Stomach (tissue), 19 donors: ENCODE measurements at places on chromosomes 4 and X. TPM values are rescaled to one million over a fixed set of nuclear protein-coding genes. Genes with fewer than 3 reads are reported as not detected.

EMCN gene
- total RNA-seq = 0.29 TPM

PLA2G12A gene
- 9.4 TPM for total RNA-seq

IQCM gene
- total RNA-seq = not detected

TCEAL2 gene
- total RNA-seq = not detected

NPFFR2 gene
- not detected for total RNA-seq

COL25A1 gene
- total RNA-seq = 4.1 TPM

PSAPL1 gene
- 14.8 TPM for total RNA-seq

- no peaks in the 10 kb centered on the region for H3K27me3 ChIP-seq
- H3K36me3 ChIP-seq = no peaks in the 10 kb centered on the region
- H3K4me1 ChIP-seq = no peaks in the 10 kb centered on the region
- H3K4me3 ChIP-seq = no peak overlapping the region
- DNase-seq = no peak
- no peak overlapping the region for H3K27ac ChIP-seq
Measured at GRCh38 chr4:98506462-98507132, 151.8 kb downstream of the TSPAN5 start.

GRCh38 chr4:126361287-126361686 is 1046.5 kb downstream of the FAT4 start:
- no peak for DNase-seq
- H3K4me1 ChIP-seq = no peaks in the 10 kb centered on the region
- no peaks in the 10 kb centered on the region for H3K27me3 ChIP-seq

DNA sequence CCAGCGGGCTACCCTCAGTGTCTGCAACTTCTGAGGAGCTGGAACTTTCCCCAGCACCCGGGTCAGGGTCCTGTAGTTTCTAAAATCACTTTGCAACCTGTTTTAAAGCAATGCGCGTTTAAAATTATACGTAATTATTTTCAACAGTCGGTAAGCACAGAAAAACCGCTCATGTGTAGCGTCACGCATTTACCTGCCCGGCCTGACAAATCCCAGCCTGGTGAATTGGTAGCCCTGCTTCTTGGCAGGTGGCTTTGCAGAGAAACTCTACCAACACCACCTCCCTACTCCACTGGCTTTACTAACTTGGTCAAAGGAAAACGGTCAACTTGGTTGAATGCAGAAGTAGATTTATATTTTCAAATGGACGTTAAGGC is 640 bp downstream of the BANK1 start:
- H3K27ac ChIP-seq = peak overlapping the region; percentile 69
- no peak for DNase-seq
- peaks cover 13% of the 10 kb centered on the region for H3K4me1 ChIP-seq
- no peaks in the 10 kb centered on the region for H3K36me3 ChIP-seq
- H3K4me3 ChIP-seq = peak overlapping the region; percentile 62
- peaks cover 6% of the 10 kb centered on the region for H3K27me3 ChIP-seq

GRCh38 chr4:28279249-28279648 is 1418.6 kb downstream of the STIM2 start:
- H3K4me1 ChIP-seq = no peaks in the 10 kb centered on the region
- H3K36me3 ChIP-seq = no peaks in the 10 kb centered on the region
- no peak for DNase-seq
- H3K27ac ChIP-seq = no peak overlapping the region
- no peaks in the 10 kb centered on the region for H3K27me3 ChIP-seq

DNA sequence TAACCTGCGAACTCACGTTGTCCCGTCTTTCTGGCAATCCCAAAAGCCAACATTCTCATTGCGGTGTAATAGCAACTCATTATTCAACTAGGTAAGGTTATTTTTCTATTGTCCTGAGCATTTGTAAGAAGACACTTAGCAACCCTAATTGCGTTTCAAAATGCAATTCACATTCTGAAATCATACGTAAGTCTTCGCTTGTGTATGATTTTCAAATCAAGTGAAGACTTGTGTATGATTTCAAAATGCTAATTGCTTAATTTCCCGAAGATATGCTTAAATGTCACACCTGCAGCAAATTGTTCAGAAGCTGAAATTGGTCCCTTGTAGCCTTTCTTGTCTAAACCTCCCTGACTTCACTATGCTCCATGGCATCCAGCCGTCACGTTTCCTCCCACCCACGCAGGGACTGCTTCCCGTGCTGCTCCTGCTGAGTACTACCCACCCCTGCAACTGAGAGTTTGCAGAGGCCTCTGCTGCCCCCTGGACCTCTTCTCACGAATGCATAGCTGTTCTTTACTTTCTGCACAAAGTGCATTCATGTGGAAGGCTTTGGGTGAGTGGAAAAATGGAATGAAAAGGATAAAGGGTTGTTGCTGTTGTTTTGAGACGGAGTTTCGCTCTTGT is 40.8 kb upstream of the CLDN24 start:
- no peaks in the 10 kb centered on the region for H3K36me3 ChIP-seq
- peak; percentile 37 for DNase-seq
- H3K27me3 ChIP-seq = no peaks in the 10 kb centered on the region
- H3K4me1 ChIP-seq = no peaks in the 10 kb centered on the region
- H3K4me3 ChIP-seq = no peak overlapping the region
- H3K27ac ChIP-seq = no peak overlapping the region

DNA sequence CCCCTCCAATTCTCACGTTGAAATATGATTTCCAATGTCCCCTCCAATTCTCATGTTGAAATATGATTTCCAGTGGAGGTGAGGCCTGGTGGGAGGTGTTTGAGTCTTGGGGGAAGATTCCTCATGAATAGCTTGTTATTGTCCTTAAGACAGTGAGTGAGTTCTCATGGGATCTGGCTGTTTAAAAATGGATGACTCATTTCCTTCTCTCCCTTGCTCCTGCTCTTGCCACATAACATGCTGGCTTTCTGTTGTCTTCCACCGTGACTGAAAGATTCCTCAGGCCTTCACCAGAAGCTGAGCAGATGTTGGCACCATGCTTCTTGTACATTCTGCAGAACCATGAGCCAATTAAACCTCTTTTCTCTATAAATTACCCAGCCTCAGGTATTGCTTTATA is 346.8 kb upstream of the TECRL start:
- no peak overlapping the region for H3K27ac ChIP-seq
- no peaks in the 10 kb centered on the region for H3K4me1 ChIP-seq
- no peak overlapping the region for H3K4me3 ChIP-seq
- no peaks in the 10 kb centered on the region for H3K36me3 ChIP-seq
- no peak for DNase-seq
- H3K27me3 ChIP-seq = no peaks in the 10 kb centered on the region

DNA sequence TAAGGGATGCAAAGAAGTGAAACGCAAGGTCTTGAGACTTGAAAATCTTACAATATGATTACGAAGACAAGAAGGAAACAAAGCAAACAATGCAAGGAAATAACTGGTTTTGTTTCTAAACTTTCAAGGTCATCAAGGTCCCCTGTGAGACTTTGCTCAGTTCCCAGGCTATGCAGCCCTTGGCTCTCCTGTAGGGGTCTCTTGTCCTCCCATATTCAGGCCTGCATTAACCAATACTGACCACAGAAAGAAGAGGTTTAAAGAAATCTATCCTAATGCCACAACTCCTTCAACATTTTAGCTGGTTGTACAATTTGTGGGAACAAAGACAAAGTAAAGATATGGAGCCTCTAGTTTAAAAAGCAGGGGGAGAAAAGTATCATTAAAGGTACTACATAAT is 209.2 kb downstream of the LHFPL1 start:
- no peak for DNase-seq
- H3K4me1 ChIP-seq = no peaks in the 10 kb centered on the region
- no peak overlapping the region for H3K4me3 ChIP-seq
- no peaks in the 10 kb centered on the region for H3K27me3 ChIP-seq
- no peaks in the 10 kb centered on the region for H3K36me3 ChIP-seq

DNA sequence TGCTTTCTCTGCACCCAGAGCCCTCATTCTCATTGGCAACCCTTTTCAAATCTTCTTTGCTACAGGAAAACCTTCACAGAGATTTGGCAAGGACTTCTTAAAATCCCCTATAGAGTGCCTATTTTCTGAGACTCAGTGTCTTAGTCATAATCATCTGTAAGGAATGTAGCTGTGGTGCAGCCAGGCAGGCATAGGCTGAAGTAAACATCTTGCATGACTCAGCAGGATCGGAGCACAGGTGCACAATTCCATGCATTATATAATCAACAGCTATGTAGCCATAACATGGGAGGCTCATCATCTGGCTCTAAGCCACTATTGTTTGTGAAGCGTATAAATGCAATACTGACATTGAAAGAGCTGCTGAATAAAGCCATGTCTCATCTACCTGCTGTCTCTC is 368.8 kb downstream of the MAGEE1 start:
- H3K27me3 ChIP-seq = no peaks in the 10 kb centered on the region
- no peak overlapping the region for H3K4me3 ChIP-seq
- no peaks in the 10 kb centered on the region for H3K36me3 ChIP-seq
- DNase-seq = no peak
- H3K4me1 ChIP-seq = no peaks in the 10 kb centered on the region

DNA sequence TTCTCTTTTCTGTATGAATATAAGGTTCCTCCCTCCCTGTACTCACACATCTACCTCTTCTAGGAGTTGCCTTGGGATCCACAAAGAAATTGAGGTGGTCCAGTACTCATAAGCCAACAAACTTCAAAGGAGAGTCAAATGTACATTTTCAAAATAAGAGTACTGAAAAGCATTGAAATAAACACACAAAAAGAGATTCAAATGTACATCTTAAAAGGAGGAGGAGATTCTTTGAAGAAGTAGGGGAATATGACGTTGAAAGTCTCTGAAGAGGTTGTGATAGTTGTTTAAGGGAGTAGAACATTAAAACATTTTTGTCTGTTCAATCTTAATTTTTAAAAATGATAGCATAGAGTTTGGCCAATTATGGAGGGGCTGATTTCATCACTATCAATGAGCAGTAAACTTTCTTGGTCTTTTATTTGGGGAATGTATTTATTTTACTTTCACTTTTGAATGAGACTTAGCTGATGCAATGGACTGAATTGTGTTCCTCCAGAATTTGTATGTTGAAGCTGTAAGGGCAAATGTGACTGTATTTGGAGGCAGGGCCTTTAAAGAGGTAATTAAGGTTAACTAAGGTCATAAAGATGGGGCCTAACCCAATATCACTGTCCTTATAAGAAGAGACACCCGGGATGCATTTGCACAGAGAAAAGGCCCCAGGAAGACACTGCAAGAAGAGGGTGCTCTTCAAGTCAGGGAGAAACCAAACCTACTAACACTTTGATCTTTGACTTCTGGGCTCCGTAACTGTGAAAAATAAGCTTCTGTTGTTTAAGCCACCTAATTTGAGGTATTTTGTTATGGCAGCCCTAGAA is 226.3 kb upstream of the PGRMC2 start:
- H3K4me1 ChIP-seq = peaks cover 20% of the 10 kb centered on the region
- no peak overlapping the region for H3K4me3 ChIP-seq
- DNase-seq = no peak

DNA sequence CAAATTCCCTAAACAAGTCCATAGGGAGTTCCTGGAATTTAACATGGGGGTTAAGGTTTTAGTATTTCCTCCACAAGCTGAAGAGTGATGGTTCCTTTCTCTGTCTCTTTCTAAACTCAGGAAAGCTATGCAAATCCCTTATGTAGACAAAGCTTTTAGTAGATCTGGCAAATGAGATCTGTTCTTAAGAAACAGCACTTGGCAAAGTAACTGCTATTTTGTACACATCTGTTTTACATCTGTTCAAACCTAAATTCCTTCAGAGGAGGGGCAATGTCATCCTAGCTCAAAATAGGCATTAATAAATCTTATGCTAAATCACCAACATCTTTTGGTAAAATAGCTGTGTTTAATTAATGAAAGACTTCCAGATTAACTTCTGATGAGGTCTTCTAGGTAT is 137.8 kb upstream of the TBC1D9 start:
- H3K36me3 ChIP-seq = no peaks in the 10 kb centered on the region
- no peak for DNase-seq
- H3K27me3 ChIP-seq = no peaks in the 10 kb centered on the region
- peaks cover 7% of the 10 kb centered on the region for H3K4me1 ChIP-seq
- H3K4me3 ChIP-seq = no peak overlapping the region

DNA sequence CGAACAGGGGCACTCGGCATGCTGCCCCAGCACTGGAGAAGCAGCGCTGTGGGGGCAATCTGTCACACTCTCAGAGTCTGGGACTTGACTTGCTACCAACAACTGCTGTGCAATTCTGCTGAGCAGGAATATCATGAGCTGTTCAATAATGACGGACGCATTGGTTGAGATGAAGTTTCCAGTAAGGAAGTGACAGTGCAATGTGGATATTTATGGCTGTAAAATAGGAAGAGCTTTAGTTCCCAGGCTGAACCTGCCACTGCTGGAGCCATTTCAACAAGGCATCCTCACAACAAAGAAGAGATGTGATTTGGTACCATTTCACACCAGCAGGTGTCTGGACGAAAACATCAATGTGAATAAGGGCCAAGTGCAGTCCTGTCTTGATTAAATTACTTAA is 24.2 kb downstream of the CHST7 start:
- H3K27me3 ChIP-seq = no peaks in the 10 kb centered on the region
- H3K36me3 ChIP-seq = no peaks in the 10 kb centered on the region
- no peaks in the 10 kb centered on the region for H3K4me1 ChIP-seq
- no peak overlapping the region for H3K4me3 ChIP-seq
- DNase-seq = no peak
- no peak overlapping the region for H3K27ac ChIP-seq

DNA sequence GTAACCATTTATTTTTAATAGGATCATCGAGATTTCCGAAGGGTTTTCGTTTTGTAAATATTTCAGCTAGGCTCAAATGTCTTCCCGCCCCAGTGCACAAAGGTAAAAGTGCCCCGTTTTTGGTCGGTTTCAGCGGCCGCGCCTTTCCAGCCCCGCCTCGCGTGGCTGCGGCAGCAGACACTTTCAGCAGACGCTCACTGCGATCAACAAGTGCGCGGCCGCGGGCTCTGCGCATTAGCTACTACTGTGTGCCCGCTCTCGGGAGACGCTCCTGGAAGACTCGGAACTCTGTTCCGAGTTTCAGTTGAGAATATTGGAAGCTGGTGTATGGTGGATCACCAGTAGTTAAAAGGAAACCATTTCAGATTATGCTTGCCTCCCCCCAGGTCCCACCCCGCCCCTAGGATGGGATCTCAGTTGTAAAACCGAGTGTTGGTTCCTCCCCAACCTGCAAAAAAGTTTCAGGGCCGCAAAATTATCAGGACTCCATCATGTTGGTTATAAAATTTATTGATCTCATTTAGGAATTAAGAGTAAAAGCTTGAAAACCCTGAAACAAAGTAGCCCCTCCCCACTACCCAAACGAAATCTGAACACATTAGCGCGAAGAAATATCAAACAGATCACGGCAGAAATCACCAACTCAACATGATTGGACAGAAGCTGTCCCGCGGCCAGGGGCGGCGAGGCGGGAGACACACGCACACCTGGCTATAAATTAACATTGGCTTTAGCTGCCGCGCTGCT is 2.2 kb downstream of the SOX3 start:
- DNase-seq = no peak
- peaks cover 44% of the 10 kb centered on the region for H3K4me1 ChIP-seq
- no peak overlapping the region for H3K27ac ChIP-seq
- H3K4me3 ChIP-seq = peak overlapping the region; percentile 43
- H3K36me3 ChIP-seq = no peaks in the 10 kb centered on the region
- peaks cover 86% of the 10 kb centered on the region for H3K27me3 ChIP-seq
